ENCODE measurements at places on chromosomes 11 and 22. TPM values are rescaled to one million over a fixed set of nuclear protein-coding genes. Genes with fewer than 3 reads are reported as not detected.

The RAB30 gene
- 9.6 TPM for total RNA-seq

The PKDREJ gene
- not detected for total RNA-seq

The VSTM5 gene
- total RNA-seq, result not detected

The FAM180B gene
- not detected for total RNA-seq

- H3K36me3 ChIP-seq, result no peaks in the 10 kb centered on the region
- DNase-seq, result no peak
- H3K27me3 ChIP-seq, result no peaks in the 10 kb centered on the region
Measured at GRCh38 chr22:31938296-31938695, 6.0 kb upstream of the YWHAH start.

DNA sequence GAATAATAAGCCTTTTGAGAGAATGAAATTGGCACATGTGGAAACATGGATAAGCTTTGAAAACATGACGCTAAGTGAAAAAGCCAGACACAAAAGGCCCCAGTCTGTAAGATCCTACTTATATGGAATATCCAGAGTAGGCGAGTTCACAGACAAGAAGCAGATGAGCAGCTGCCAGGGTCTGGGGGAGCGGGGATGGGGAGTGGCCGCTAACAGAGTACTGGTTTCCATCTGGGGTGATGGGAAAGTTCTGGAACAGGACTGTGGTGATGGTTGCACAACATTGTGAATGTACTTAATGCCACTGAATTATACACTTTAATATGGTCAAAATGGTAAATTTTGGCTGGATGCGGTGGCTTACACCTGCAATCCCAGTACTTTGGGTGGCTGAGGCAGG is 126.5 kb downstream of the SPATA19 start:
- H3K27ac ChIP-seq, result no peak overlapping the region
- H3K36me3 ChIP-seq, result no peaks in the 10 kb centered on the region
- no peak overlapping the region for H3K4me3 ChIP-seq
- H3K4me1 ChIP-seq, result no peaks in the 10 kb centered on the region
- H3K27me3 ChIP-seq, result no peaks in the 10 kb centered on the region

- H3K27ac ChIP-seq, result no peak within 1 kb of the TSS
- no peak within 1 kb of the TSS for H3K4me3 ChIP-seq
- no peaks in the 10 kb centered on the region for H3K4me1 ChIP-seq
- H3K27me3 ChIP-seq, result no peaks in the 10 kb centered on the region
- DNase-seq, result no peak
Measured at GRCh38 chr11:4947505-4947904, at the start of gene OR51A4. TSS of gene OR51A4 (minus strand) at chr11:4947605. CDS start at chr11:4947100, 505 bp downstream.

DNA sequence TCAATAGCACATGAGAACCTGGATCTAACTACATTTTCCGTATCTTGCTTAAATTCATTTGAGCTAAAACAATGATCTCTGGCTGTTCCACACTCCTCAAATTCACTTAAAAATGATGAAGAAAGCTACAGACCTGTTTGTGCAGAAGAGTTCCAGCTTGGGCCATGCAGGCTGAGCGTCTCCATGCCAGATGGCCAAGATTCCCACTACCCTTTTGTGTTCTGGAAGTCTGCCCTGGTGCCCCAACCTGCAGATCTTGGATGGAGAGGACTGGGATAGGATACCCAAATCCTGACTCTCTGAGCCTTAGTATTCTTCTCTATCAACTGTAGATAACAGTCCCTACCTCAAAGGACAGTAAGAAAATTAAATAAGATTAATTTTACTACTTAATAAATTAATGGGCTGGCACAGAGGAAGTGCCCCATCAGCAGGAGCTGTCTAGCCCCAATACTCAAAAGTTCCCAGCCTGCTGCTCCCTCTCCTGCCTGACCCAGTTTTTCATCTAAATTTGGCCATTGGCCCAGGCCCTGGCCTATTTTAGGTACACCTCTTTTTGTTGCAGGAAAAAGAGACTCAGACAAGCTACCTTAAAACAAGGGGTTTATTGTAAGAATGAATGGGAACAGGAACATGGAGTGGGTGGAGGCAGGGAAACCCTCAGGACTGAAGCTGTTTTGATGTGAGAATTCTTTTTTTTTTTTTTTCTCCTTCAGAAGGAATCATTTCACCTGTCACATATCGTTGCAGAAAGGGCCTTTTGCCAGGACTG is 81.4 kb upstream of the GRK3 start:
- H3K27me3 ChIP-seq, result no peaks in the 10 kb centered on the region
- H3K36me3 ChIP-seq, result no peaks in the 10 kb centered on the region
- H3K27ac ChIP-seq, result no peak overlapping the region
- DNase-seq, result no peak

DNA sequence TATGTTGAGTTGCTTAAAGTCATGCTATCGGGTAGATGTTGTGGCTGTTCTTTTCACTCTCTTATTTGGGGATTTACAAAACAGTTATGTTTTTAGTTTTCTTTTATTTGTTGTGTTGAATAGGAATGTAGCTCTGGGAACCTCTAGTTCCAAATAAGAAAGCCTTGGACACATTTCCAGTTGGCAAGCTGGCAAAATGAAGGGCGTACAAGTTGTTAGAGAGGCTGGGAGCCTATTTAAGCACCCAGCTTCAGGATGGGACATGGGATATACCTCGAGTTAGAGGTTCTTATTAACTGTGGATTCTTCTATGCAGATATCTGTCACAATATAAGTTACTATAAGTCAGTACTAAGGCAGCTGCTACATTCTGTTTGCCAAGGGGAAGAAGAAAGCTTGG is 22.8 kb downstream of the PPARA start:
- DNase-seq, result no peak
- H3K4me3 ChIP-seq, result peak overlapping the region; percentile 57
- peaks cover 21% of the 10 kb centered on the region for H3K36me3 ChIP-seq
- peak overlapping the region; percentile 19 for H3K27ac ChIP-seq
- H3K4me1 ChIP-seq, result no peaks in the 10 kb centered on the region
- no peaks in the 10 kb centered on the region for H3K27me3 ChIP-seq

DNA sequence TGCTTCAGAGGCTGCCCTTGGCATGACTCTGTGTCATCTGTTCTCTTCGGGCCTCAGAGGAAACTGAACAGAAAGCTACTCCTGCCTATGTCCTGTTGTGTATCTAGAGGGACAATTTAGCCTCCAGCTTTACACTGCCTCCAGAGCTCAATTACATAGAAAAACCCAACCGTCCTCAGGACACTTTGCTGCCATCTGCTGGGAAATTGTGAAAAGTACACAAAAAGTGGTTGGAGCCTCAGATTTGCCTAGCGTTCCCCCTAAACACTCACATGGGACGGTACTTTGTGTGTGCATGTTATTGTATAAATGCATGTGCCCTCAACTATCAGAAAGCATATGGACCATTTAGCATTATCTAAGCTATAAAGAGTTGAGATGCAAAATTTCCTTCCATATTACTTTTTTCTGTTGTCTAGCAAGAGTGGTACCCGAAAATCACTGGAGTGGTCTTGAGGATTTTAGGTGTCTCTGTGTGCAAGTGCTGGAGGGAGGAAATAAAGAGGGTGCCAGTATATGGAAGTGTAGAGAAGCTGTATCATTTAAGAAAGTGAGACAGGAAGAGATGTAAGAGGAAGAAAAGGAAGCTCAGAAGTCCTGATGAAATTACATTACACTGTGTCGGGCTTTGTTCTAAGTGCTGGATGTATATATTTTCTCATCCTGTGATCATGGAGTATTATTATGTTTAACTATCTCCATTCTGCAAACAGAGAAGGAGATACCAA is 8.7 kb upstream of the MS4A4E start:
- no peaks in the 10 kb centered on the region for H3K27me3 ChIP-seq
- H3K4me1 ChIP-seq, result no peaks in the 10 kb centered on the region
- H3K27ac ChIP-seq, result no peak overlapping the region
- no peak overlapping the region for H3K4me3 ChIP-seq
- no peaks in the 10 kb centered on the region for H3K36me3 ChIP-seq

The IL18 gene
- total RNA-seq, result 4.3 TPM

GRCh38 chr11:27770576-27770975 is 70.3 kb upstream of the BDNF start:
- H3K27me3 ChIP-seq, result no peaks in the 10 kb centered on the region
- no peak overlapping the region for H3K27ac ChIP-seq
- no peaks in the 10 kb centered on the region for H3K4me1 ChIP-seq
- H3K36me3 ChIP-seq, result no peaks in the 10 kb centered on the region
- H3K4me3 ChIP-seq, result no peak overlapping the region
- DNase-seq, result no peak

The PHETA2 gene
- total RNA-seq, result 0.51 TPM

DNA sequence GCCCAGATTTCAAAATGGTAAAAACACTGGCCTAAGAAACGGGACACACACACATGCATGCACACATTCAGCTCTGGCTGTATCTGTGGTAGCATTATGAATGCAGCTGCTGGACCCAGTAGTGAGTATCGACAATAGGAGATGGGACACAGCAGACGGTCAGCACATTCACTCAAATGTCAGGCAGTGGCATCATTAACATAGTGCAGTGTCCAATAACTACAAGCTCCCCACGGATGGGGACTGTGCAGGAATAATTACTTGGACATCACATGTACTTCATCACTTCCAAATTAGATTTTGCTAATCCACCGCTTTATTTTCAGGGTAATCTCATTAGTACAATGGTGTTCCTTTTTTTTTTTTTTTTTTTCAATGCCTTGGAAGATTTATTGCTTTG is 109.5 kb downstream of the FANCF start:
- no peaks in the 10 kb centered on the region for H3K27me3 ChIP-seq
- H3K27ac ChIP-seq, result no peak overlapping the region
- no peak for DNase-seq
- H3K4me1 ChIP-seq, result no peaks in the 10 kb centered on the region

The OR10A2 gene
- total RNA-seq, result not detected

The ELF5 gene
- total RNA-seq, result not detected
